Lung (tissue), 17 donors: ENCODE measurements at places on chromosomes 2 and 18. TPM values are rescaled to one million over a fixed set of nuclear protein-coding genes. Genes with fewer than 3 reads are reported as not detected.

- H3K4me3 ChIP-seq, result no peak overlapping the region
- peaks cover 9% of the 10 kb centered on the region for H3K36me3 ChIP-seq
- H3K27ac ChIP-seq, result no peak overlapping the region
- peaks cover 5% of the 10 kb centered on the region for H3K4me1 ChIP-seq
- DNase-seq, result no peak
Observed at GRCh38 chr2:231111987-231112386, 12.9 kb downstream of the HTR2B start.

ACTR2 gene
- 127 TPM for total RNA-seq

ALK gene
- total RNA-seq, result 0.25 TPM

GRCh38 chr18:73669297-73669696, 478.3 kb downstream of the FBXO15 start:
- no peaks in the 10 kb centered on the region for H3K4me1 ChIP-seq
- no peaks in the 10 kb centered on the region for H3K27me3 ChIP-seq
- no peak overlapping the region for H3K27ac ChIP-seq
- no peaks in the 10 kb centered on the region for H3K36me3 ChIP-seq
- H3K4me3 ChIP-seq, result no peak overlapping the region

CNTNAP5 gene
- 0.03 TPM for total RNA-seq

GRCh38 chr18:39795350-39795749, 2159.7 kb upstream of the PIK3C3 start:
- H3K36me3 ChIP-seq, result no peaks in the 10 kb centered on the region
- H3K27me3 ChIP-seq, result no peaks in the 10 kb centered on the region
- peaks cover 5% of the 10 kb centered on the region for H3K4me1 ChIP-seq
- H3K27ac ChIP-seq, result no peak overlapping the region

- no peak overlapping the region for H3K4me3 ChIP-seq
- H3K27ac ChIP-seq, result no peak overlapping the region
- H3K27me3 ChIP-seq, result no peaks in the 10 kb centered on the region
- DNase-seq, result no peak
Observed at GRCh38 chr2:197236816-197237215, 73.8 kb downstream of the ANKRD44 start.
